ENCODE measurements at places on chromosomes 2 and 18.

GRCh38 chr18:70322385-70322784 lies 33.5 kb downstream of the SOCS6 start:
- no peak for DNase-seq

GRCh38 chr2:152222975-152223637 lies 47.5 kb upstream of the STAM2 start:
- DNase-seq = peak; percentile 53

DNA sequence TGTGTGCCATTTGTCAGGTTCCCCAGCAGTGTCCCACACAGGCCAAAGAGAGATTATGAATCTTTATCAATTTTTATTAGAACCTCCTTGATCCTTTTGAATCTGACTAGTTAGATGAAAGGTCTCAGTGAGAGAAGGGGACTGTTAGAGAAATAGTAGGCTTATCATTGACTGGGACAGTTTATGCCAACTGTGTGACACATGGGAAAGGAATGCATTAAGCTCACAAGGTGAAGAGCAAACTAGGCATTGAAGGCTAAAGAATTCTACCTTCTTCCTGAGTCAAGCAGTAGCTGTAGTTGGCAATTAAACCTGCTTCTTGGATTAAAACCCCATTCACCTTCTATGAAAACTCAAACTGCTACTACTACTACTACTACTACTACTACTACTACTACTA lies 389.6 kb upstream of the CDH19 start:
- no peak for DNase-seq

DNA sequence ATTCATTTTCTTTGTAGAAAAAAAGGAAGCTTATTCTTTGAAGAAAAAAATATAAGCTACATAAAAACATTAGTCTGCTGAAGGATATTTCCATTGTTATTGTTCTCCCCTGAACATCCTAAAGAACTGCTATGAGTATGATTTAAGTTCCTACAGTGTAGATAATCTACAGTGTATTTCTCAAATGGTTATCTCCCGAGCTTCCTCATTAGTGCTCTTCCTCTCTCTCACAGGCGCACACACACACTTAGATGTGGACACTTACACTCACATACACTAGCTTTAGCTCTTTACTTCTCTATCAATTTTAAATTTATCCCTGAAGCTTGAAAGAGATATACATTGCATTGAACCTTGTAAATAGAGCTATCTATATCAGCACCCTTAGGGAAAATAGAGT lies 681.0 kb downstream of the KCNJ3 start:
- no peak for DNase-seq

GRCh38 chr2:18531194-18531593 lies 29.3 kb downstream of the RDH14 start:
- DNase-seq = no peak

Measured in AG09319 (cell line).